Stimulated activated CD4-positive, alpha-beta T cell treated with anti-CD3 and anti-CD28 coated beads, Interleukin-1b, Interleukin-23, amount 100 ng/mL, for 4 hours (primary cell): ENCODE measurements at places on chromosomes 11 and 22.

DNA sequence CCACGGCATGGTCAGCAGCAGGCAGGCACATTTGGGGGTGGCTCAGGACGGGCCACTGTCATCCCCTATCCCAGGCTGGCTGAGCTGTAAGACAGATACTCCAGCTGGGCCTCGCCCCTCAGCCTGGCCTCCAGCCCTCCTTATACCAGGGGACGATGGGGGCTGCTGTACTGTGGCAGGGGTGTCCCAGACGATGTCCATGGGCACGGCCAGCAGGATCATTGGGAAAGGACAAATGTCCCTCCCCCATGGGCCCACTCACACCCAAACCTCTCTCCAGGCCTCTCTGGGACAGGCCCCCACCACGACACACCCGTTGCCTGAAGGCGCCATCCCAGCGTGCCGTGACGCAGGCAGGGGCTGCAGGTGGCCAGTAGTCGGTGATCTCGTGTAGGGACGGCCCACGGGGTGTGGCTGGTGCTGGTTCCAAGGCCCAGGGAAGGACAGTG lies 1.5 kb upstream of the IL17REL start:
- DNase-seq, result no peak

- DNase-seq, result no peak
Measured at GRCh38 chr11:72334651-72335050, 90.7 kb upstream of the PHOX2A start.

DNA sequence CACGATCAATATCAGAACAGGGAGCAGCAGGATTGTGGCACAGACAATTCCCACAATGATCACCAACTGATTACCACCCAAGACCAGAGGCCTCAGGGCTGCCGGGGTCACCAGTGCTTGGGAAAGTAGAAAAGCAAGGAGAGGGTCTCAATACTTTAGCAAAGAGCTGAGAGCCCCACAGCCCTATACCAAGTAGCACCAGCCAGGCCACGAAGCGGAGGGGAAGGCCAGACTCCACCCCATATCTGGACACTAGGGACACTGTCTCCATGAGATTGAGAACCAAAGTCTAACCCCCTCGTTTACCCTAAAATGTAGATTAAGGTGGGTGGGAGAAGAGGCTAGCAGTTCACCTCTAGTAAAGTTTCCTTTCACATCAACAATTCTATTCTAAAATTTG lies 24.1 kb upstream of the SCN2B start:
- DNase-seq, result no peak

DNA sequence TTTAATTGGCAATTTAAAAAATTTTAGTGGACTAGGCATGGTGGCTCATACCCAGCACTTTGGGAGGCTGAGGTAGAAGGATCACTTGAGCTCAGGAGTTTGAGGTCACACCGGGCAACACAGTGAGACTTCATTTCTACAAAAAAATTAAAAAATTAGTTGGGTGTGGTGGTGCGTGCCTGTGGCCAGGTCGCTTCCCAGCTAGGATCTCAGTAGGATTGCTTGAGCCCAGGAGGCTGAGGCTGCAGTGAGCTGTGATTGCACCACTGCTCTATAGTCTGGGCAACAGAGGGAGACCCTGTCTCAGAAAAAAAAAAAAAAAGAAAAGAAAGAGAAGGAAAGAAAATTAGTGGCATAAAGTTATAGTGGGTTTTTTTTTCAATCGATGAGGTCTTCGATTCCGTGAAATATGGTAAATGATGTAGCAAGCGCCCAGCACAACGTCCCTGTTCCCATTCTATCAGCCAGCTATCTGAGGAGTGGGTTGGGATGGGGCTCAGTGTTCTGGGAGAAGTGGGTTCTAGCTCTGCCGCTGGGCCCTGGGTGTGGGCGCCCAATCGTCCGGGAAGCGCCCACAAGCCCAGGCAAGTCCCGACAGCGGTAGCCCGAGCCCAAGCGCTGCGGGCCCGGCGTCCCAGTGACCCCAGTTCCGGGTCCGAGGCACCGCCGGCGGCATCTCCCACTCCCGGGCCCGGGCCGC lies 1.4 kb downstream of the FOSL1 start:
- DNase-seq, result no peak

DNA sequence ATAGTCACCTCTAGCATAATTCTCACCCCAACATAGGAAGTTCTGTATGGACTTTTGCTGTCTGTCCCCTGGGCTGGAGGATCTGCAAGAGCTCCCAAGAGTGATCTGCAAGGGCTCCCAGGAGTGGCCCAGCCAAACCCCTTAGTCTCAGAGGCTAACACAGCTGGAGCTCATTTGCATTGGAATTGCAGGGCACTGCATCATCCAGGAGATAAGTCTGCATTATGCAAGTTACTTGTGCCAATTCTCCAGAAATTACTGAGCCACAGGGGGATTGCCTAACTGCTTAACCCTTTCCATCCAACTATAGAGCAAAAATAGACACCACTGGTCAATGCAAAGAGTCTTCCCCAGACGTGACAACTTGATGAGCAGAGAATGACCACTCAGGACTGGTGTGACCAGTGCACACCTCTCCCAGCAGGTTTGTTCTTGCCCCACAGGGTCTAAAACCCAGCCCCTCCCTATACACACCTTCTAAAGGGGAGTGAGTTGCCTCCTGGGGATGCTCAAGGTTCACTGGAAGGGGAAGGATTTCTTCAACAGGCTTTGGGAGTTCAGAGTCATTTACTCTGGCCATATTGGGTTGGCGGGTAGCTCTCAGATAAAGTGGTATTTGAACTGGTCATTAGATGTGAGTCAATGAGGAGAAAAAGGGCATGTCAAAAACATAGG lies 38.4 kb downstream of the POU2AF3 start:
- no peak for DNase-seq

DNA sequence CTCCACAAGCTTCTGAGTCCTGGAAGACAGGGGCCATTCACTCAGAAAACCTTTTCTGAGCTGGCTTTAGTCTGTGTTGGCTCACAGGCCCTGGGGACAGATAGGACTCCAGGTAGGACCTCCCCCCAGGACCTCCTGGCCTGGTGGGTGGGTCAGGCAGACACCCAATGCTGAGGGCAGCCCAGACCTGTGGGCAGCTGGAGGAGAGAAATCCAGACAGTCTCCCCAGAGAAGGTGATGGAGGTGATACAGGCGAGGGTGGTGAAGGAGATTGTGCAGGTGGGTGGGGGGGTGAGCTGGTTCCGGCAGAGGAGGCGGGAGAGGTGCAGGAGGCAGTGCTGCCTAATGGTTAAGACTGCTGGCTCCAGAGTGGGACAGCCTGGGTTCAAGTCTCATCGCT lies 15.6 kb downstream of the LRRC32 start:
- no peak for DNase-seq

DNA sequence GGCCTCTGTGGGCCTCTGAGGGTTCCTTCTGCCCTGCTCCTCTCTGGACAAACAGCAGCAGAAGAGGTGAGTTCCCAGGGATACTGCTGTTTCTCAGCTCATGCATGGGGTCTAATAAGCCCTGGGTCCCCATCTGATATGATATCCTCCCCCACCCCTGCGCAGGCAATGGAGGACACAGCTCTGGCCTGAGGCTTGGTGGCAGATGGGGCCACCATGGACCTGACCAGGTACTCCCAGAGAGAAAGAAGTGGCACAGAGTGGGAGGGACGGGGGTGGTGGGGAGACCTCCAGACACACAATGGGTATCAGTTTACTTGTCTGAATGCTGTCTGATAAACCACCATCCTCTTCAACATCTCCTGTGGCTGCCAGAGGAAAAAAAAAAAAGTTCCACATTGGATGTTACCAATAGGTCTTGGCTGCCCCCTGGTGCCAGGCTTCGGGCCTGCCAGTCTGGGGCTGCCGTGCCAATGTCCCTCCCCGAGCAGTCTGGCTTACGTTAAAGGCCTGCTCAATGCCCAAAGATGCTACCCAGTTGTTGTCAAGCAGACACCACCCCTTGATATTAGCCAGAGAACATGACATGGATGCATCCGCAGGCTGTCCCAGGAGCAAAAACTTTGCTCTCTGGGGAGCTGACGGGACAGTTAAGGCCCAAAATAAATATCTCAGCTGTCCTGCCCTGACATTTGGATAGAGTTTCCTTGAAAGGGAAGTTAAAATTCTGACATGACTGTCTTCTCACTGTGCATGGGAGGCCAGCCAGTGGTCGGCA lies 27.9 kb upstream of the ABCC8 start:
- peak; percentile 78 for DNase-seq

DNA sequence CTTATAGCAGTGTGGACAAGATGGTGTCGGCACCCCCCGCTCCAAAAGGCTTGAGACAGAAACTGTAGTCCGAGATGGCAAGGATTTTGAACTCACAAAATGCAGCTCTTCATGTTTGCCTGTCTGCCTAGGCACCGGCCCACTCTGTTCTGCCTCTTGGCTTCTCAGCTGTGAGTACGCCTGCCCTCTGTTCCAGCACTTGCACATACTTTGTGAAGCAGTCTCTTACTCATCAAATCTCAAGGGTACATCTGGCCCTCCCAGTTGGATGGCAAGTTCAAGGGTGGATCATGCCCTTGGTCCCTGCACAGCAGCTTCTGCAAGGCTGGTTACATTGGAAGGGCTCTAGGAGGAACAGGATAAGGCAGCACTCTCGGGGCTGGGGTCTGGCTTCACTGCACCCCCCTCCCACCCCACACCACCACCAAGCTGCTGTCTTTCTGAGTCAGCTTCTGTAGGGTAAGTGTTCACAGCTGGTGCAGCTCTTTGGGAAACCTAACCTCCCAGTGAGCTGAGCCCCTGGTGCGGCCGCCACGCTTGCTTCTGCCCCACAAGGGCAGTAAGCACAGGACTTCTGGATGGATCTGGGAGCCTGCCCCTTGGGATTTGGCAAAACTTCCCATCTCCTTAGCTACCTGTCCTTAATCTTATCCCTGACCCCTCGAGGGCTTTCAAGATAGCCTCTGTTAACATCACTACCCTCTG lies 37.2 kb downstream of the FAM83F start:
- no peak for DNase-seq

GRCh38 chr11:66388780-66389386 lies 17.3 kb upstream of the SLC29A2 start:
- peak; percentile 59 for DNase-seq

- no peak for DNase-seq
Measured at GRCh38 chr11:85595285-85595884, 31.8 kb downstream of the DLG2 start.

- DNase-seq, result no peak
Measured at GRCh38 chr11:67463186-67463585, 5.9 kb downstream of the TMEM134 start.

- DNase-seq, result no peak
Measured at GRCh38 chr11:79198898-79199250, 242.0 kb downstream of the TENM4 start.

- DNase-seq, result no peak
Measured at GRCh38 chr11:92967178-92967577, 2.3 kb upstream of the MTNR1B start.

- DNase-seq, result no peak
Measured at GRCh38 chr11:35600331-35600838, 17.9 kb upstream of the FJX1 start.

DNA sequence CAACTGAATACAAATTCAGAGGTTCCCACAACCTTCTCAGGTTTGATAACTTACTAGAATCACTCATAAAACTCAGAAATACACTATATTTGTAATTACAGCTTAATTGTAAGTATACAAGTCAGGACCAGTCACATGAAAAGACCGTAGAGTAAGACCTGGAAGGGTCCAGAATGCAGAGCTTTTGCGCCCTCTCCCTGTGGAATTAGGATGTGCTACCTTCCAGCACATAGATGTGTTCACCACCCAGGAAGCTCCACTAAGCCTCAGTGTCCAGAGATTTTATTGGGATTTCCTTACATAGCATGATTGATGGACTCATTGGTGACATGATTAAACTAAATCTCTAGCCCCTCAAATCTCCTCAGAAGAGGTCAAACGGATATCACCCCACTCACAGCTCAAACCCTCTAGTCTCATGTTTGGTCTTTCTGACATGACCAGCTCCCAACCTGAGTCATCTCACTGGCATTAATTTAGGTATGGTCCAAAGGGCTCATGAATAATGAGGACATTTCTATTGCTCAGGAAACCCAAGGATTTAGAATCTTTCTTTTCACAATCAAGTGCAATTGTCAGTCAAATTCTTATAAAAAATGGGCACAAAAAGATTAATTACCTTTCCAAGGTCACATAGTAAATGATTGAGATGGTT lies 77.2 kb upstream of the UBASH3B start:
- DNase-seq, result no peak

- peak; percentile 35 for DNase-seq
Measured at GRCh38 chr11:124865902-124866851, 945 bp downstream of the ROBO3 start.

GRCh38 chr11:57378186-57378585 lies 2.8 kb downstream of the PRG3 start:
- no peak for DNase-seq

DNA sequence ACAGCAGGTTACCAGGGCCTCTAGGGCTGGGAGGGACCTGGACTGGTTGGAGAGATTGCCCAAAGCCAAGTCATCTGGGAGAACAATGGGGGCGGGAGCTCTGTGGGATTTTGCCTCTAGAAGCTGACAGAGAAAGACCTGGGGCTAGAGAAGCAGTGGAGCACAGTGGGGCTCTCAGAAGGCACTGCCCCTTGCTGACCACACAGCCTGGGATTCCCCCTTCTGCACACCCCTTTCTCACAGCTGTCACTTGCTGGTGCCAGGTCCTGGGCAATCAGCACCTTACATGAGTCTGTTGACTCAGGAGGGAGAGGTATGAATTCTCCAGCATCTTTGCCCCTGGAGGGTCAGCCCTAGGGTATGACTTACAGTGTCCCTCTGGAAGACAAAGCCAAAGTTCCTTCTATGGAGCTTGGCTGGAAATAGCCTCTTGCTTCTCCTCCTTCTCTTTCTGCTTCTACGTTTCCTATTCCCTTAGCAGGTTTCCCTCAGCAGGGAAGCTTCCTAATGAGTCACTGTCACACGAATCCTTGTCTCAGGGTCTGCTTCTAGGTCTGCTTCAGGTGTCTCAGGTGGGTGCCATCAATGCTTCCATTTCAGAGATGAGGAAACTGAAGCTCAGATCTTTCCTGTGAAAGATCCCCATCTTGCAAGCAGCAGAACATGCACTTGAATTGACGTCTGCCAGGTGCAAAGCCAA lies 27.0 kb downstream of the GDPD5 start:
- no peak for DNase-seq

- DNase-seq, result no peak
Measured at GRCh38 chr22:30193031-30193775, 53.4 kb downstream of the LIF start.

GRCh38 chr11:64534950-64535349 lies 56.1 kb upstream of the SLC22A12 start:
- no peak for DNase-seq

GRCh38 chr11:109435121-109435742 lies 13.2 kb downstream of the C11orf87 start:
- DNase-seq, result no peak

DNA sequence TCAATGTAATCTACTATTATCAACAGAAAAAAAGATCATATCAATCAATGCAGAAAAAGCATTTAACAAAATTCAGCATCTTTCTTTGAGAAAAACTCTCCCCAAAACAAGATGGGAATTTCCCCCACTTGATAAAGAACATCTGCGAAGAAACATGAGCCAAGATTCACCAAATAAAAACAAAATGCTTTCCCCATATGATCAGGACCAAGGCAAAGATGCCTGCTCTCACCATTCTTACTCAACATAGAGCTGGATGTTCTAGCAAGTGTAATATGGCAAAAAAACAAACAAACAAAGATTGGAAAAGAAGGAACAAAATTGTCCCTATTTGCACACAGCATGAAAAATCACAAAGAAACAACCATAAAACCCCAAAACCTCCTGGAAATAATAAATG lies 23.4 kb downstream of the SHANK2 start:
- no peak for DNase-seq

GRCh38 chr11:10561947-10562346 lies 6.5 kb downstream of the LYVE1 start:
- DNase-seq, result no peak
